Erythroblast (primary cell): ENCODE measurements at places on chromosomes 7 and 10.

DNA sequence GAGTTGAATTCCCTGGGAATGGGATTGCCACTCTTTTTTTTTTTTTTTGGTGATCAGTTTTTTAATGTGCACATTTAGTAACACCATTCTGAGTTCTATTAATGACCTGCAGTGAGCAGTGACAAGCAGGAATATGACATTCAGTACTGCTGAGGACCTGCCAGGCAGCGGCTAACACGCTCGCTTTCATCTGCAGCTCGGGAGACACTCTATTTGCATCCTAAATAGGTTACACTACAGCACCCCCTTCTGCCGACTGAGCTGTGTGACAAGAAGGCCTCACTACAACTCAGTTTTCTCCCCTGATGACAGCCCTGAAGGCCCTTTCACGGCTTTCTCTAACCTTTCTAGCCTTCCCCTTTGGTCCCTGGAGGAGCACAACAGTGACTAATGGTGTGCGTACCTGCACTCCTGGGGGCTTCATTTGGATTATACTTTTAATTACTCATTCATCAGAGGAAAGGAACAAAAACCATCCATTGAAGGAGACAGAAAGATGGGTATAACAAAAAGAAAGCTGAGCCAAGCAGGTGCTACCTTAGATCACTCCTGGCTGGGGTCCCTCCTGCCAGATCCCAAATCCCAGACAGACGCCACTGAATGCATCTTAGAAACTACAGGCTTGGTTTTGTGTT is 872.4 kb downstream of the LRMDA start:
- peak; percentile 32 for DNase-seq

- no peak for DNase-seq
Measured at GRCh38 chr10:74792726-74793125, 33.7 kb upstream of the KAT6B start.

DNA sequence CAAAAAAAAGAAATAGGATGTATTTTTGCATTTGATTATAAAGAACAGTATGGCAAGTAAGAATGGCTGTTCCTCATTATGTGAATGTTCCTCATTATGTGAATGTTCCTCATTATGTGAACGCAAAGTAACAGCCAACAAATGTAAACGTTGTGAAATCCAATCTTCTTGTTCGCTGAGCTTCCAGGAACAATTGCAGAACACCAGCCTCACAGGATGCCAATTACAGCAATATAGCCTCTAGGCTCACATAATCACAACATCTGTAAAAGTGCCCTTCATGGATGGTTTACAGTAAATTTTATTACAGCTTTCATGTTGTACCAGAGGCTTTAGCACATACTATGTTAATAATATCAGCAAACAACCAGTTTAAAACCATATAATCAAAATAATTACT is 71.6 kb downstream of the THSD7A start:
- no peak for DNase-seq

GRCh38 chr7:27242555-27243339 is at the start of gene EVX1:
Gene EVX1 (plus strand): TSS chr7:27242802. CDS start chr7:27243031, 229 bp downstream.
- no peak for DNase-seq

- DNase-seq = no peak
Measured at GRCh38 chr7:44284881-44285541, 40.4 kb downstream of the CAMK2B start.

DNA sequence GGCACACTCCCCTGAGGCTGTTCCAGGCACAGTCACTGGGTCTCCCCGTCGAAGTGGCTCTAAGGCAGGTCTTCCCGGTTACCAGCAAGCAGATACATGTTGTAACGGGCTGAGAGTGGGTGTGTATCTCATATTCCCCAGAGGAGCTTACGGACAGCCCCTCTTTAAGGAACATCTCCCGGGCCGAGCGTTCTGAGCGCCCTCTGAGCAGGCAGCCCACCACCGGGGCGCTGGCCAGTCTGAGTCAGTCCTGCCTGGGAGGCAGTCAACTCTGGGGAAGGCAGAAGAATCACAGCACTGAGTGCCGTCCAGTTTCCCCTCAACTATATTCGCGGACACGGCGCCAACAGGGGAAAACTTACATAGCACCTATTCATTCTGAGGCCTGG is 117.4 kb downstream of the LHPP start:
- DNase-seq = no peak

DNA sequence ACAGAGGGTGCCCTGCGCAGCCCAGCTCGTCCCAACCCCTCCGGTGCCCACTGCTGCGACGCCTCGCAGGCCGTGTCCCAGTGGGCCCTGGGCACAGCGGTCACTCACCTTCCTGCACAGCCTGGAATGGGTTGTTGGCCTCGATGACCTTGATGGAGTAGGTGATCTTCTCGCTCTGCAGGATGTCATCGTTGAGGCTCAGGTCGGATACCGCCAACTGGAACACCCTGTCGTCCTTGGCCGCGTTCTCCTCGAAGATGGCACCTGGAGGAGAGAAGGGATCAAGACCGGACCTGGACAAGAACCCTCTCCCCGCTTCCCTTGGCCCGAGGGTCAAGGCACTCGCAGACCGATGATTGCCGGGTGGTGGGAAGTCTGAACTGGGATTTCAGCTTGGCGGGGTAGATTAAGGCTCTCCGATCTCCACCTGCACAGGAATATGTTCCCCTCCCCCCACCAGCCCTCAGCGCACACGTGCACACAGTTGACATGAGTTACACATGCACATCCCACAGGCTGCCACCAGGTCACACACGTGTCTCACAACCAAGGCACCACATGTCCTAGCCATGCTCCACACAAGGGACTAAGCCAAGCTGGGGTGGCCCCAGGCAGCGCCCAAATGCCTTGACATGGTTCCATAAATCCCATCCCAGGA is 2.6 kb downstream of the GRID1 start:
- DNase-seq = no peak

- peak; percentile 60 for DNase-seq
Measured at GRCh38 chr7:2037808-2038522, 194.8 kb downstream of the MAD1L1 start.

- no peak for DNase-seq
Measured at GRCh38 chr7:105493923-105494315, 28.2 kb downstream of the PUS7 start.

- no peak for DNase-seq
Measured at GRCh38 chr10:4755286-4755989, 70.6 kb upstream of the AKR1E2 start.

DNA sequence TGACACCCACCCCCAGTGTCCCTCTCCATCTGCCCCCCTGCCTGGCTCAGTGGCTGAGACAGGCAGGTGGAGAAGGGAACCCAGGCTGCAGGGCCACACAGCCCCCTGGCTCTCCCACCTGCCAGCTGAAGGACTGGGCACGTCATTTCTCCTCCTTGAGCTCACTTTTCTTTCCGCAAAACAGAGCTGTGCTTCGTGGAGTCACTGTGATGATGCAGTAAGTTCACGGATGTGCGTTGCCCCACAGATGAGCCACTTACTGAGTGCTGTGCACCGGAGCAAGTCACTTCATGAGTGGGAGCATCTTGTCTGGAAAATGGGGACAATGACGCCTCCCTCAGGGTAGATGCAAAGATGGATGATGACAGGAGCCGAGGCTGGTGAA is 2.7 kb downstream of the OPN4 start:
- DNase-seq = no peak

DNA sequence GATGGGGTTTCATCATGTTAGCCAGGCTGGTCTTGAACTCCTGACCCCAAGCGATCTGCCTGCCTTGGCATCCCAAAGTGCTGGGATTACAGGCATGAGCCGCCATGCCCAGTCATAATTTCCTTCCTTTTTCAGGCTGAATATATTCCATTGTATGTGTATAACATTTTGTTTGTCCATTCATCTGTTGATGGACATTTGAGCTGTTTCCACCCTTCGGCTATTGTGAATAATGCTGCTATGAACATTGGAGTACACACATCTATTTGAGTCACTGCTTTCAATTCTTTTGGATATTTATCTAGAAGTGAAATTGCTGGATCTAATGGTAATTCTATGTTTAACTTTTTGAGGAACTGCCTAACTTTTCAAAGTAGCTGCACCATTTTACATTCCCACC is 34.6 kb downstream of the TLX1 start:
- DNase-seq = no peak

DNA sequence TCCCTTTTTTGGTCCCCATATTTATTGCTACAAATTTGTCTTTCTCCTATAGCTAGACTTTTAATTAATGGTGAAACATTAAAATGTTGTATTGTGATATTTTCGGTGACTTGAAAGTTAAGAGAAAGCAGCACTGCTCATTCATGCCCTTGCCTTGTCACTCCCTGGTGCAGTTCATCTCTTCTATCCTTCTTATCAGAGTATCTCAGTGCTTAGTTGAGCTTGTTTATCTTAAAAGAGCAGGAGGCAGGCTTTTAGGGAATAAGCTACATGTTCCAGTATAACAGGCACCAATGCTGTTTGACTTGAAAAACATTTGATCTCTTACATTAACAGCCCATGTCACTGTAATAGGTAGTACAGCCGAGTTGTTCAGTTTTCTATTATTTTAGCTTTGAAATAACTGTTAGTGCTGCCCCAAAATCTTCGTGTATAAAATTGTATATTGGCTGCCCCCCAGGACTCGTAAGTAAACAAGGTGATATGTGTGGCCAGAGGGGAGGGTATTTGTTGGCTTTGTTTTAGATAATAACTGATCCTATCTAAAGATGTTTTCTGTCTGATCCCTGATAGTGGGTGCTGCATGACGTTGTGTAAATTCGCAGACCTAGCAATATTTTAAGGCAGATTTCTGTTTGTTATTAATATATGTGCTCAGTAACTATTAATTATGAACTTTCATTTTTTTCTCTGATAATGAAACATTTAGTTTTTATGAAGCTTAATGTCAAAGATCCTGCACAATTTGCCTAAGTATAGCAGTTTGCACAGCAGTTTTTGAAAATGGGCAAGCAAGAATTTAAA is 96.5 kb downstream of the BTRC start:
- DNase-seq = peak; percentile 91
